ENCODE measurements at places on chromosomes 16 and 17.

DNA sequence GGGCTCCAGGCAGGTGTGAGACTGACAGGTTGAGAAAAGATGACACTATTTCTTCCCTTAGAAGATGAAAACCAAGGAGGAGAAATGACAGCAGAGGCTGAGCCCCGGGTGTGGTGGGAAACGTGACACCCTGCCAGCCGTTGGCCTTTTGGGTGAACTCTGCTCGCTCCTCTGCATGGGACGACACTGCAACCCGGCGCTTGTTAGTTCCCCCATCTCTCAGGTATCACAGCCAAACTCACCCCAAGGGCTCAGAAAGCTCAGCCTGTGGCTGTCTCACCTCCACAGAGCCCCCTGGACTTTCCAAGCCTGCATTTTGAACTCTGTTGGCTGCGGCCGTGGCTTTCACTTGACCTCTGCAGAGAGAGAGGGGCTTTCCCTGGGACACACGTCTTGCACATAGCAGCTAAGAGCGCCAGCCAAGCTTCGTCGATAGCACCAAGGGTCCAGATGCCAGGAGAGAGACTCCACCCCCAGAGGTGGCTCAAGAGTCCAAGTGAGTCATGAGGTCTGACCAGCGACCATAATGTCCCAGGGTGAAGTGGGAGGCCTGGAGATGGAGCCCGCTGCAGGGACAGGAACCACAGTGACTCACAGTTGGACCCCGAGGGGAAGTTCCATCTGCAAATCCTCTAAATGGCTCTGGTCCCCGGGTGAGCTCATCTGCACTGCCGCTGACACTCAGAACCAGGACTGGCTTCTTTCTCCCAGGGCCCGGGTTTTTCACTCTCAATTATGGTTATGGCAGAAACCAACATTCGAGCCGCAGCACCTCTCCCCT is 301.9 kb downstream of the SOX9 start:
- no peak for DNase-seq

DNA sequence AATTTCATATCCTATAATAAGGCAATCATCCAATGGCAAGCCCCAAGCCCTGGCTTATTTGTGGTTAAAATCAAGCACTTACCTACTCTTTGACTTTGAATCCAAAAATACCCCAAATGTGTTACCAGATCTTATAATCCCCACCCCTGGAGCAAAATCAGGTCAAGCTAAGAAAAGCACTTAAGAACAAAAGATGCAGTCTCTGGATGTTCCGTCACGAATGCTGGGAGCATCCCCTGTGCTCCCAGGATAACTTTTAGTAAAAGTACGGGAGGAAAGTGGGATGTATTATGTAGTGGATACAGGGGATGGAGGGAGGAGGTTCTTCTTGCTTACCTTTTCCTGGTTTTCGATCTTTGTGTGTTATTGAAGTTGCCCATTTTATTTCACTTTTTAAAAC is 29.5 kb downstream of the SHISA9 start:
- DNase-seq: no peak

GRCh38 chr16:3590736-3591435 is 13.7 kb upstream of the NLRC3 start:
- DNase-seq: no peak

- DNase-seq: no peak
Measured at GRCh38 chr17:49993423-49994060, 1.5 kb downstream of the DLX3 start.

DNA sequence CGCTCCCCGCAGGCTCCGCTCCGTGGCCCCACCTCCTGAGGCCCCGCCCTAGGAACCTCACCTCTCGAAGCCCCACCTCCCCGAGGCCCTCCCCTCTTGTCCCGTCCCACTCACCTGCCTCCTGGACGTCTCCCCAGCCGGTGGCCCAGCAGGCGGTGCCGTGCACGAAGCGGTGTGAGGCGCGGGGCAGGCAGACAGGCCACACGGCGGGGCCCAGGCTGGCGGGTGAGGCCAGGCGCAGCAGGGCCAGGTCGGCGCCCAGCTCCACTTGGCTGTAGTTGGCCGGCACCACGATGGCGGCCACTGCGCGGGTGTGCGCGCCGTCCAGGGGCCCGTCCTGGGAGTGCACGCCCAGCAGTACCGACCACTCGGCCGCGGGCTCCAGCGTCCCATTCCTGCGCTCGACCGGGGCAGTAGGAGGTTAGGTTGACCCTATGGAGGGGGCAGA is 1.6 kb downstream of the PRSS36 start:
- DNase-seq: no peak

DNA sequence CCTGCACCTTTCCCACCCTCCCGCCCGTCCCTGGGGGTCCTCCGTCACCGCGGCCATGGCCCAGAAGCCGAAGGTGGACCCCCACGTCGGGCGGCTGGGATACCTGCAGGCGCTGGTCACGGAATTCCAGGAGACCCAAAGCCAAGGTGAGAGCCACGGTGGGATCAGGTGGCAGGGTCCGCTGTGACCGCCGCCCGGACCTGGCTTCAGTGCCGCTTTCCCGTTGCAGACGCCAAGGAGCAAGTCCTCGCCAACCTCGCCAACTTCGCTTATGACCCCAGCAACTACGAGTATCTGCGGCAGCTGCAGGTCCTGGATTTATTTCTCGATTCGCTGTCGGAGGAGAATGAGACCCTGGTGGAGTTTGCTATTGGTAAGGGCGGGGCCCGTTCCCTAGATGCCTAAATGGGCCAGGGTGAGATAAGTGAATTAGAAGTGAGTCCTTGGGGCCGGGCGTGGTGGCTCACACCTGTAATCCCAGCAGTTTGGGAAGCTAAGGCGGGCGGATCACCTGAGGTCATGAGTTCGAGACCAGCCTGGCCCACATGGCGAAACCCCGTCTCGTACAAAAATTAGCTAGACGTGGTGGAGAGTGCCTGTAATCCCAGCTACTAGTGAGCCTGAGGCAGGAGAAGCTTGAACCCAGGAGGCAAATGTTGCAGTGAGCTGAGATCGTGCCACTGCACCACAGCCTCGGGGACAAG is 617 bp downstream of the ARMC7 start:
- no peak for DNase-seq

GRCh38 chr17:27338536-27338985 is 44.6 kb downstream of the WSB1 start:
- no peak for DNase-seq

DNA sequence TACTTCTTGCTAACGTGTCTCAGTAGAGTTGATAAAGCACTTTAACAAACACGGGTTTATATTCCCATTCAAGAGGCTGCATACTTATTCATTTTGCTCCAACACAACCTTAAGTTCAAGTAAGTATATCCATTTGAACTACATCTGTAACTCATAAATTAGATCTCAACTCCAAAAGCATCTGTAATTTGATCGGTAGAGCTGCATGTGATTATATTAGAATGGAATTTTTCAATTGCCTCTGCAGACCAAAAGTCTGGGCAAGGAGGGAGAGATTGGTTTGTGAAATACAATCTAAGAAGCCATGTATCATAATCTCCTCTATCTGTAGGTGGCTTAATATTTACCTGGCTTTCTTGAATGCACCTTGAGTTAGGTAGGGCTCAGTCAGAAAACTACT is 371.0 kb downstream of the RBFOX1 start:
- DNase-seq: no peak

GRCh38 chr16:35198223-35199199 is 1739.1 kb downstream of the TP53TG3F start:
- no peak for DNase-seq

DNA sequence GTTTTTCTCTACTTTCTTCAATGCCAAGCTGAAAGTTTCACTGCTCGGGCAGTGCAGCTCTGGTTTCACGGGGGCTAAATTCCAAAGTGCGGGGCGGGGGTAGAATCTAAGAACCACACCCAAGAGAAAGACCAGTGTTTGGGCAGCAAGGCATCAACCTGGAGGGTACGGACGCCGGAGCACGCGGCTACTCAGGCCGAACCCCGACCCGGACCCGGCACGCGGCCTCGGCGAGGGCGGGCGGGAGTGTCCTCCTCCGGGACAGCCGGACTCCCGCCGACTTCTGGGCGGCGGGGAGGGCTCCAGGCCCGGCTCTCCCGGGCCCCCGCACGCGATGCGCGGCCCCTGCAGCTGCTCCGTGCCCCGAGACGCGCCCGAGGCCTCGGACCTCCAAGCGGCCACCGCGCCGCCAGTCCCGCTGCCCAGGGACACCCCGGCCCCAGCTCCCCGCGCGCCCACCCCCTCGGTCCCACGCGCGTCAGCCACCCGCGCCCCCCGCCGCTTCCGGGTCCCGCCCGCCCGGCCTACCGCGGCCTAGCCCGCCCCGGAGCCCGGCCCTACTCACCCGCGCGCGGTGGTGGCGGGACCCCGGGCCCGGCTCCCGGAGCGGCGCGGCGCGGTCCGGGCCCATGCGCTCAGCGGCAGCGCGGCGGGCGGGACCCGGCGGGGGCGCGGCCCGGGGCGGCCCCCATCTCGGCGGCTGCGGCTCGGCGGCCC is 561 bp downstream of the AXIN1 start:
- no peak for DNase-seq

GRCh38 chr17:41054025-41054424 is 1.0 kb downstream of the KRTAP2-2 start:
- DNase-seq: no peak
